ENCODE measurements at places on chromosomes 5 and 9.

DNA sequence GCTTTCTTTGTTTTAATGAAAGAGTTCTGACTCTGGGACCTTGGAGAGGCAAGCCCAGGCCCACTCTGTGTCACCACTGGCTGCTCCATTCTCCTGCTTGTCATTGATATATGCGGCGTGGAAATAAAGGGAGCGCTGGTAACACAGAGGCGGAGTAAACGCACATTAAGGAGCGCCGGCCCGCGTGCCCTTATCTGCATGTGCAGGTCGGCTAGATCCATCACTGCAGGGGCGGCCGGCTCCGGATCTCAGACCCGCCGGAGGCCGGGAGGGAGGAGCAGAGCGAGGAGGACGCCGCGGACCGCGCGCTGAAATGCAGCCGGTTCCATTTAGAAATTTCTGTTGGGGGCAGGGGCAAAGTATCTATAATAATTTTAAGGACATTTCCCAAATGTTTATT lies 70.8 kb downstream of the MRPL36 start:
- DNase-seq, result no peak

- no peak for DNase-seq
Measured at GRCh38 chr5:176788941-176789872, 21.2 kb upstream of the UNC5A start.

DNA sequence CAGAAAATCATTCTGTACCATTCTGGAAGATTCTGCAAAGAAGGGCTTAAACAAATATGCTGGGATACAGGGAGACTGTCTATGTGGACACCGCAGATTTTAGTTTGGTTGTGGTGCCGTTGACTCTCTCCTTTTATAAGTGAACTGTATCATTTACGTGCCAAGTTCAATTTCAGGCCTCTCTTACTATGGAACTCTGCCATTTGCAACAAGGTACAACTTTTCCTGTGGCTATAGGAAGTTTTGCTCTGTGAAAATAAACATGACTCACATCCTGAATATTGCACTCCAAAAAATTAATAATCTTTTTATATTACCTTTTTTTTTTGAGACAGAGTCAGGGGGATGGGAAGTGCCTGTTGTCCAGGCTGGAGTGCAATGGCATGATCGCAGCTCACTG lies 29.7 kb upstream of the CSNK1G3 start:
- no peak for DNase-seq

DNA sequence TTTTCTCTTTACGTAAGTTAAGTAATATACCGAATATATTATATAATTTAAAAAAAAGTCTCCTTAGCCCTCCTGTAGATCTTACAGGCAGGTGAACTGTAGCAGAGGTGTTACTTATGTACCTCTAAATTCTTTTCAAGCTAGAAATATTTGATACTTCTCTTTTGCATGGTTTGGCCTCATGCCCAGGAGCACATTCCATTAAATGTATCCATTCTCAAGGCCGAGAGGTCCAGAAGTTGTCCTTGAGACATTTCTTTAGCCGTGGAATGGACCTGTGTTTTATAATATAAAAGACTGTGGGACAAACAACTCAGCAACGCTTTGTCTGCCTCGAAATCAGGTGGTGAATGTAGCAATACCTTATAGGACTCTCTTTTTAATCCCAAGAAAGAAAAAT lies 184.5 kb downstream of the TRIO start:
- DNase-seq, result no peak

GRCh38 chr9:128995791-128996190 lies 32.3 kb downstream of the SH3GLB2 start:
- DNase-seq, result no peak

DNA sequence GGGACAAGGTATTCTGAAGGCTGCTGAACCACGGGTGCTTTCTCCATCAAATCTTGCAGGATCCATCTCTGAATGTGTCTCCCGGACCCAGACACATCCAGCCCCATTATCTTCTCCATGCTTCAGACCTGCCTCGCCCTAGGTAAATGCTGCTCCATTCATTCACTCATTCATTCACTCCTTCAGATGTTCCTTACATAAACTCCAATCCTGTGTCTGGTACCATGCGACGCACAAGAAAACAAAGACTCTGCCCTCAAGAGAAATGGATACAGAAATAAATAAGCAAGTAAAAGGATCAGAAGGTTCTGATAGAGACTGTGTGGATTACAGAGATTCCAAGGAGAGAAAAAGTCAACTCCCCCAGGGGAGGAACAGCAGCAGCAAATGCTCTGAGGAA lies 7.9 kb upstream of the PSMB7 start:
- DNase-seq, result no peak

DNA sequence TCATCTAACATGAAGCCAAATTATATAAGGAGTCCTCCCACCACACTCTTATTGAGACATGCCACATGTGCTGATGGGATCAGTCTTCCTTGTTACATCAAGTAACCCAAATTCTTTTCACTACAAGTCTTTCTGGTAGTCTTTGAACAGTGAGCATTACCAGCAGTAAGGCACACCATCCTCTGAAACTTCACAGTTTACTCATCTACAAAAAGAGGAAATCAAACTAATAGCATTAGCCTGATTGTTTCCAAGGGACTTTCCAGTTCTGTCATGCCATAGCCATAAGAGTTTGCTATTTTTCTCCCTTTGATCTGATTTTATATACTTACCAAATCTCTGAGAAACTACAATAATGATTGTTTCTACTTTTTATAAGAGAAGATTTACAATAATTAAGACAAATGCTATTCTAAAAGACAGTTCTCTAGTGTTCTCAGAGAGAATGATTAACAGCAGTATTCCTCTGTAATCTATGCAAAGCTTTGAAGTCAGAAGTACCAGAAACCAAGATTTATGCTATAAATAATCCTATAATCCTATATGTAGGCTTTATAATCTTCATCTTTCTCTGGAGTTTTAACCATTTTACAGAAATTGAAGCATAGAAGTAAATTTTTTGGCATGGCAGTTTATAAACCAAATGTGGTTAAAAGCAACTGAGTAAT lies 166.2 kb upstream of the ACO1 start:
- DNase-seq, result no peak

GRCh38 chr5:113806250-113806649 lies 292.8 kb downstream of the YTHDC2 start:
- no peak for DNase-seq

DNA sequence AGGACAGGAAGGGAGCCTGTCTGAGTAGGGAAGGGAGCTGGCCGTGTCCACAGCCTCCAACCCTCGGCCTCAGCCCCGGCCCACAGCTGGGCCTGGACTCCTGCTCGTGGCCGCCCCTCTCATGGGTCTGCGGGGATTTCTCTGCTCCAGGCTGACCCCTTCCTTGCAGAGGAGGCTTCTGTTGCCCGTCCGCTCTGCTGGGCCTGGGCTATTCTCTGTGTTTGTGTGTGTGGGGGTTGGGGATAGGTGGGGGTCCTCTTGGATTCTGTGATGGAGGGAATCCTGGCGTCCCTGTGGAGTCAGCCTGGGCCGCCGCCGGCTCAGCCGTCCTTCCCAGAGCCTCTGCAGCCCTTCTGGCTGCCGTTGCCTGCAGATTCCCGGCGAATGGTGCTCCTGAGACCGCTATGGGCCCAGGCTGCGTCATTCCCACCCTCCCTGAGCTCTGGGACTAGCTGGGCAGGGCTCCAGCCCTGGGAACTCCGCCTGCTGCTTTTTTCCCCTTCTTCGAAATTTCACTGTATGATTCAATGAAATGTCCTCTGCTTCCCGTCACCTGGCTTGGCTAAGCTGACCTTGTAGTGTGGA lies 64.2 kb downstream of the FGF18 start:
- no peak for DNase-seq

DNA sequence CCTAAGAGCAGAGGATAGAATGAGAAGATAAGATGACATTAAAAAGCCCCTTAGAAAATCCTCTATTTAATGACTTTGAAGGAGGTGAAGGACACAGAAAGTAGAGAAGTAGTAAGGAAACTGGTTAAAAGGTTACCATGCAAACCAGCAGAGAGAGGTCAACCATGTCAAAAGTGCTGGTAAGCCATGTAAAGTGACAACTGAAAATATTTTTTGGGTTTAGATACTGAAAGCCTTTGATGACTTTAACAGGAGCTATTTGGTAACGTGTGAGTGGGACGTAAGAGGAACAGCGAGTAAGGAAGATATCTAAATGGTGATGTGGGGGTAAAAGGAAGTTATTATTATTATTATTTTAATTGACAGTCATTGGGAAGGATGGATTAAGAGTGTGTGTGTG lies 56.9 kb downstream of the MACIR start:
- no peak for DNase-seq

- no peak for DNase-seq
Measured at GRCh38 chr5:139901251-139901575, 105.6 kb downstream of the PSD2 start.

DNA sequence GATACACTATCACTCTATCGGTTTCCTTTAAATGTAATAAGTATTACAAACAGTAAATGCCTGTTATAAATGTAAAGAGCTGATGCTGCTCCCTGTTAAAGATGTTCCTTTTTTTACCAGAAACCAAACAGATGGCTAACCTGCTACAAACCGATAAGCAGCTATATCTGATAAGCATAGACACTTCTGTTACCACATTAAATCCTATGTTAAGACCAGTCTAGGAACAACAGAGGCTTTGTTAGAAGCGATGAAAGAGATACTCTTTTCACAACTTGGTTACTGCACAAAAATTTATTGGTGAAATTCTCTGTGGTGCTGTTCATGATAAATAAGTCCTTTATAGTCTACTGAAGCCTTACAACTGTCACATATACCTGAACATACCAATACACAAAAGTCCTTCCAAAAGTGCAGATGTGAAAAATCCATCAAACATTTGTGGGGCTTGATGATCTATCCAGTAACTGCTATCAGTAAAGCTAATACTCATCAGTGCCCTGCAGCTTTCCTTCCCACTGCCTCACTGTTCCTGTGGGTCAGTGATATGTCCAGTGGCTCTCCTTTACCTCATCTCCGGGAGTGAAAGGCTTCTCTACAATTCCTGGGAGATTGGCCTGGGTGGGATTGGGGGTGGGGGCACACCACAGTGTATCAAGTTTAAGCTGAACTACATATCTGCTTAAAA lies 25.8 kb upstream of the PRXL2C start:
- no peak for DNase-seq

DNA sequence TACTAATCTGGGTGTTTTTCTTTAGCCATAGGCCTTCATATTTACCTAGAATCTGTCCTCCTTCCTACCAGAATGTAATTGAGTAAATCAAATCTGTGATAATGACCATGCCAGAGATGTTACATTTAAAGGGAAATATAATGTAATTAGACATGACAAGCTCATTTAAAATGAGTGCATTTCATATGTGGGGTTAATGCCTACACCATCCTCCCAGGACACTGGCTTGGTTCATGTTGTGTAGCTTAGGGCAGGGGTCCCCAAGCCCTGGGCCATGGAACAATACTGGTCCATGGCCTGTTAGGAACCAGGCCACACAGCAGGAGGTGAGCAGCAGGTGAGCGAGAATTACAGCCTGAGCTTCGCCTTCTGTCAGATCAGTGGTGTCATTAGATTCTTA lies 276.9 kb upstream of the DAP start:
- no peak for DNase-seq

- DNase-seq, result no peak
Measured at GRCh38 chr5:131999441-132000240, 11.8 kb downstream of the ACSL6 start.

DNA sequence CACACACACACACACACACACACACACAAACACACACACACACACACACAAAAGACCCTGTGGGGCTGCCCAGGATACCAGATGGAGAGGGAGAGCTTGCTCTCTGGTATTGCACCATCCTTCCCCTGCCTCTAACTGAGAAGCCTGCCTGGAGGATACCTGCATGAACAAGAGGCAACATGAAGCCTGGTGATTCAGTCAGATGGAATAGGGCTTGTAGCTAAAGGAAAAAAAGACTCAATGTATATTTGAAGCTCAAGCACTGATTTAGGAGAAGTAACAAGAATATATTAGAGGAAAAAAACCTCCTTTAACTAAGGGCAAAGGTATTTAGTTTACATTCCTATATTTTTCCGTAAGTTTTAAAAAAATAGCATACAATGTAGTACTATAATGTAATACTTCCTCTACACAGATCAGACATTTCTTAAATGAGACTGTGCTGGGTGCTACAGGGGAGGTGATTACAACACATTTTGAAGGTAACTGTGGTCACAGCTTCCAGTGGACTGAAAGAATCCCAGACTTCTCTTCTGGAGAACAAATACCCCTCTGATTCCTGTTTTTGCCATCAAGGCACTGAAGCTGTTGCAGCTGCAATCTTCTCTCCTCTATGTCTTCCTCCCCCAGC lies 169.3 kb downstream of the DCP2 start:
- DNase-seq, result no peak

DNA sequence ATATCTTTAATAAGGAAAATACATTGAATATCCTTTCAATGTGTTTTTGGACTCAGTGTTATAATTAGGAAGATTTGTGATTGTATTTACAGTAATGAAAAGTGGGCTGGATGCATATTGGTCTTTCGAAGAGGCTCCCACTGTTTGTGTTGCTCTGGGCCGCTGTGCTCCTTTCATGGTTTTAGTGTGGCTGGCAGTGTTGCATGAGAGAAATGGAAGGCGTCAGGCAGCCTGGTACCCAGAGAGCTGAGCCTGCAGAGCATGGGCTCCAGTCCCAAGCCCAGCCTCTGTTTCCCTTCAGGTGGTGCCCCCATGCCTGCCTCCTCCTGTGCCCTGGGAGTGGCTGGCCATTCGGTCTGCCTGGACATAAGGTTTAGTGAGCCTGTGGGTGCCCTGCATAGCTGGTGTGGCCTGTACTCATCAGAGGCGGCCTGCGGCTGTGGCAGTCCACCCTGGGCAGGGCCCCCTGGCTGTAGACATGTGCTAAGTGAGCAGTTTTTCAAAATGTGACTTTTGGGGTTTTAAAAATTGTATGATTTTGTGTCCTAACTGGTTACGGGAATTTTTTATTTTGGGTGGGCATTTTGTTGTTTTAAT lies 27.4 kb upstream of the FAM120AOS start:
- DNase-seq, result no peak

GRCh38 chr5:109833946-109834345 lies 144.2 kb downstream of the MAN2A1 start:
- no peak for DNase-seq

GRCh38 chr5:110880413-110880812 lies 141.6 kb downstream of the SLC25A46 start:
- DNase-seq, result no peak

DNA sequence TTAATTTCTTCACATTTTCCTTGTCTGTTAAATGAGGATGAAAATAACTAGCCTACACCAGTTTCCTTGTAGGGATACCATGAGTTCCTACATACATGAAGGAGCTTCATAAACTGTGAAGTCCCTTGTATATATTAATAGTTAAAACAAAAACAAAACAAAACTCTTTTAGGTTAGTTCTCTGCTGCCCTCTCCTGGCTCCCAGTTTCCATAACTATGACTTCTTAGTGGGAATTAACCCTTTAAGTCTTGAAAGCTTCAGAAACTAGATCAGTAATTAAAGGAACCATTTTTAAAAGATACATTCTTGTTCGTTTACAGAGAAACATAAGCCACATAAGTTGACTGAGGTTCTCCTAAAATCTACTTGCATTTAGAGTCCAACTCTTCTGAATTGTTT lies 500.0 kb upstream of the C9orf72 start:
- no peak for DNase-seq

DNA sequence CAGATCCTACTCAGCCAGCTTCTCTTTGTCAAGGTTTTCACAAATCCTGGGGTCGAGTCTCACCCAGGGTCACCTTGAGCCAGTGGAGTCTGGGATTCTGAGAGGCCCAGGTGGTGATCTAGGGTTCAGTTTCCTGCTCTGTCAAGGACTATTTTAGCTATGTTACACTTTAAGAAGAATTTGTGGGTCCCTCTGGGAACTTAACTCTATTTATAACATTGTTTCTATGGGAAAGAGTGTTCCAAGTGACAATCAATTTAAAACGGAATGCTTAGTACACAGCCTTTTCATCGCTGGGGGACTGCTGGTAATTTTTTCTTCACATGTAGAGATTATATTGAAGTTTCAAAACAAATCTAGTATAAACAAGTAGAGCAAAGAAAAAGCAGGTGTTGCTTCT lies 26.9 kb upstream of the TMEM252 start:
- DNase-seq, result no peak

All from activated CD8-positive, alpha-beta memory T cell treated with anti-CD3 and anti-CD28 coated beads, Interleukin-2, amount 50 U/mL, for 48 hours (primary cell).